CD14-positive monocyte (primary cell): ENCODE measurements at places on chromosomes 3 and 15.

DNA sequence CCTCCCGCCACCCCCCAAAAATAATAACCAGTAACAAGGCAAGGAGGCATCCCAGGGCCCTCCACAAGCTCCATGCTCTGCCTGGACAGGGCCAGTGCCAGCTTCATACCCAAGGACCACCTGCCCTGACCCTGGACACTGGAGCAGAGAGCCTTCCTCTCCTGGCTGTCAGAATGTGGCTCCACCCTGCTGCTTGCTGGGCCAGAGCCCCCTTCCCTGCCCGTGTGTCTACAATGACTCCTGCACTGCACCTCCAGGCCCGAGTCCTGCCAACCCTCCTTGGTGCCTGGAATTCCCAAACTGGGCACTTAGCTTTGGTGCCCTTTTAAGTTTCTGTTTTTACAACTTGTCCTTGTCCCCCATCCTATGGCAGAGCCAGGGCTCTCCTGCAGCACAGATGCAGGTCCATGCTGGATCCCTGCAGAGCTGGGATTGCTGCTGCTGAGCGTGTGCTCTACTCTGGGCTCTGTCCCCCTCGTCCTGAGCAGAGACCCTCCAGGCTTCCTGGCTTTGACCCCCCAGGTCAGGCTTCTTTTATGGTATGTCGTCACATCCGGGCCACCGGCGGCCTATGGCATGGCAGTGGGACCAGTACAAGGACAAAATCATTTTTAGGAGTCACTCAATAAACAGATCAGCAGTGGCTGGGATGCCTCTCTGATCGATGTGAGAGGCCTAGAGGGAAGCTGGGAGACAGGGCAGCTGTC lies 11.4 kb upstream of the SNRPA1 start:
- no peak for DNase-seq

DNA sequence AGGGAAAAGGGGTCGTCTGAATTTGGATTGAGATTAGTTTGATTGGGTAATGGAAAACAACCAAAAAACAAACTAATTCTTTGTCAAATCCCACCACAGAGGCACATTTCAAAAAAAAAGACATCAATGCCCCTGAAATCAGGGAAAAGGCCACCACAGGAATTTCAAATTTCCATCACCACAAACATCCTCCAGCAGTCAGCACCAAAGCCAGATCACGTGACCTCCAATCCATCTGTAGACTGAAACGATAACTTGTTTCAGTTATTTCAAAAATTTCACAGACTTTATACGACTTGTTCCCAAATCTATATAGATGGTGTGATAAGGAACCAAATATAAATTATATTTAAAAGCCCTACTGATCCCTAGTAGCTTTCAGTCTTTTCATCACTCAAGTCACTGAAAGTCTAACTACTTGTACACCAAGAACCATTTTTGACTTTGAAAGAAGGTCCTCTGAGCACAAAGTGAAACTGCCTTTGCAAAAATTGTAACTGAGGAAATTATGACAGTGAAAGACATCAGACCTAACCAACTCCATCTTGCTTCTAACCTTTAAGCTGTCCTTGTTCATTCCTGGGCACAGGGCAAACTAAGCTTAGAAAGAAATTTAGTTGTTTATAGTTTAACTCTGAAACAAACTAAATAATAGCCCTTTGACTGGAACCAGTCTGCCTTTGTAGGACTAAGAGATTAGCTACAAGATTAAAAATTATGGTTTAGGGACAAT lies 48.1 kb upstream of the PLCL2 start:
- no peak for DNase-seq

DNA sequence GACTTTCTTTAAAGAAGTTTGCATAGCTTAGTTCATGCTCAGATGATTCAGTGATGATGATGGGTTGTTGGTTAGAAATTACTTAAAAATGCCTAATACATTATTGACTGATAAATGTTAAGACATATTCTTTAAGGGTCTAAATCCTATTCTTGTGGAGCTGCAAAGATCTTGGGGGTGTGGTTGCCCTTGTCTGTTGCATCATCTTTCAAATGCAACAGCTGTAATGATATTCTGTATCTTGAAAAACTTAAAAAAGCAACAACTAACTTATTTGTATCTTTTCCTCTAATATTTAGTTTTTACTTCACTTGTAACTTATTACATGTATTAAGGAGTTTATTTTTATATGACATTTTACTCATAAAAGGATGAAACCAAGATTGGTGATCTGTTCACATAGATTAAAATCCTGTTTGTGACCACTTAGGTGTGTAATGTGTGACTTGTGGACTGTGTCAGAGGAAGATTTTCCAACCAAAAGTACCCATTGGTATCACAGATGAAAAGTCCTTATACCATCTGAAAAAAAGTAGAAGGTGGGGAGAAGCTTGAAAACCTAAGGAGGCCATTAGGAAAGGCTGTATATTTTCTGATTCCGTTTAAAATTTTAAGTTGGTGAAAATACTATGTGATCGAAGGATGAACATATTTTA lies 142.8 kb downstream of the IGF1R start:
- no peak for DNase-seq

GRCh38 chr3:171283183-171283847 lies 176.9 kb downstream of the TNIK start:
- no peak for DNase-seq

- no peak for DNase-seq
Observed at GRCh38 chr3:86948822-86949221, 42.1 kb downstream of the VGLL3 start.

DNA sequence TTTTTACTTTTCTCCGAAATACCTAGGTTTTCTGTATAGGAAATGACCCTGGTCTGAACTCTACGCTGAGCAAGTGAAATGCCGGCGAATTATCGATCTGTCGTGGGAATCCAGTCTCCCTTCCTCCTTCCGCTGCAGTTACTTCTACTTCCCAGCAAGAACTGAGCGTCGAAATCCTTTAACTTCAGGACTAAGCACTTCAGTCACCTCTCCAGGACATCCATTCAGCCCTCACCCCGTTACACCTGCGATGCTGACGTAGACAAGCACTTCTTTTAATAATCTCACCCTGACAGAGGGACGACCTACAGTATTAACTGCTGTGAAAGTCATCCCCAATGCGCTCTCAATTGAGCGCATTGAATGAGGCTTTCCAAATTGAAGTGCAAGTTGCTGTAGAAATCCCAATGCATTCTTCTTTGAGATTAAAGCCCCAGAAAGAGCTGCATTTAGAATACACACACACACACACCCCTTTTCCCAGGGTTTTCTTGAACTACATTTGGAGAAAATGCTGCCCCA lies 1.3 kb downstream of the TOP2B start:
- DNase-seq = peak; percentile 37

DNA sequence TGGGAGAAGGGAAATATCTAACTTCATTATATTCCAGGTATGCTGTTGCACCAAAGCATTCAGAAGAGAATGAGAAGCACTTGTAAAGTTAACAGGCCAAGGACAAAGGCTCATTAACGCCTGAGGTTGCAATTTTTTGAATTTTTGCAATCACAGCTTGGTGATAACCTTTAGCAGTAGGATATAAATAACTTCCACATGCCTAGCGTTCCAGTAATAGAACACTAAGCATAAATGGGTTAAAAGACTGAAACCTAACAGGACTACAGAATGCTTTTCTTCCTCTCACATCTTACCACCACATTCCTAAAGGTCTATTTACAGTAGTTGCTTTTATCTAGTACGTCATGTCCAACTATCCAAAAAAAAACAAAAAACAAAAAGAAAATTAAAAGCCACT lies 57.4 kb upstream of the IMPG2 start:
- DNase-seq = no peak

- DNase-seq = no peak
Observed at GRCh38 chr15:71572452-71573053, 237.8 kb upstream of the NR2E3 start.

DNA sequence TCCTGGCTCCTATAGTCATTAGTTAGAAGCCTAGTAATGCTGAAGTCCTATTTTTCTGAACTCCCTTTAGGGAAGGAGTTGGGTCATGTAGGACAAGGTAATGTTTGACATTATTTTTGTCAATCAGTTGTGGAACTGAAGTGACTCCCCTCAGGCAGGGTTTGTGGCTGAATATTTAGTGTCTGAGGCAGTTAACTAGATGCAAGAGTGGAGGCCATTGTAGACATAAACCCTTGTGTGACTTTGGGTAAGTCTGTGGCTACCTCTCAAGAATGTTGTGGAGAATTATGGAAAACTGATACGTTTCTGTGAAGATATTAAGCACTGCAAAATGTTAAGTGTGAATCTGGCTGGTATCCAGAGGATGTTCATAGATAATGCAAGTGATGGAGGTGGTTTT lies 125.2 kb upstream of the PHLDB2 start:
- DNase-seq = no peak

- DNase-seq = no peak
Observed at GRCh38 chr3:114445233-114445632, 151.4 kb downstream of the TIGIT start.

DNA sequence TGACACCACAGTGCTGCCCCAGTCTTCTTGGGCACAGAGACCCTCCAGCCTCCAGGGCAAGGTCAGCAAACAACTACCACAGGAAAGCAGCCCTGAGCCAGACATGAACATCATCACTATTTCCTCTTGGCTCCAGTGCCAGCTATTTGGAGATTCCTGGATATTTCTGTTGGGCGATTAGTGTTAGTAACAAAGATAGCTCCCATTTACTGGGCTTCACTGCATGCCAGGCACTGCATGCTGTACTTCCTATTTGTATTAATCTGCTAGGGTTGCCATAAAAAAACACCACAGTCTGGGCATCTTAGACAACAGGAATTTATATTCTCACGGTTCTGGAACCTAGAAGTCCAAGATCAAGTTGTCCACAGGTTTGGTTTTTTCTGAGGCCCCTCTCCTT lies 255.1 kb upstream of the STT3B start:
- no peak for DNase-seq

- no peak for DNase-seq
Observed at GRCh38 chr3:108106031-108106430, 15.2 kb upstream of the CD47 start.

DNA sequence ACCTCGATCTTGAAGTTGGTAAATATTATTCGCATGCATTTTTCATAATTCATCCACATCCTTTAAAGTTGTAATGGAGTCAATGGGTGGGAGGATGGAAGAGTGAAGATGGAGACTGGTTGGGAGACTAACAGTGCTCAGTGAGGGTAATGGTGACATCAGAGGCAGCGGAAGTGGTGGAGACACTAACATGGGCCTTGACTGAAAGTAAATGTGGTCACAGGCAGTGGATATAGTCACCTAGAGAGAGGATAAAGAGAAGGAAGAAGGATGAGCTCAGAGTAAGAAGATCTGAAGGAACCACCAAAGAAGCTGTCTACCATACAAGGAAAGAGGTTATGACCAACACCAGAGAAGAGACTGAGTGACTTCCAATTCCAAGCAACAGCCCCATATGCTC lies 281.6 kb upstream of the STT3B start:
- no peak for DNase-seq

GRCh38 chr3:137325170-137325569 lies 367.4 kb downstream of the IL20RB start:
- DNase-seq = no peak

DNA sequence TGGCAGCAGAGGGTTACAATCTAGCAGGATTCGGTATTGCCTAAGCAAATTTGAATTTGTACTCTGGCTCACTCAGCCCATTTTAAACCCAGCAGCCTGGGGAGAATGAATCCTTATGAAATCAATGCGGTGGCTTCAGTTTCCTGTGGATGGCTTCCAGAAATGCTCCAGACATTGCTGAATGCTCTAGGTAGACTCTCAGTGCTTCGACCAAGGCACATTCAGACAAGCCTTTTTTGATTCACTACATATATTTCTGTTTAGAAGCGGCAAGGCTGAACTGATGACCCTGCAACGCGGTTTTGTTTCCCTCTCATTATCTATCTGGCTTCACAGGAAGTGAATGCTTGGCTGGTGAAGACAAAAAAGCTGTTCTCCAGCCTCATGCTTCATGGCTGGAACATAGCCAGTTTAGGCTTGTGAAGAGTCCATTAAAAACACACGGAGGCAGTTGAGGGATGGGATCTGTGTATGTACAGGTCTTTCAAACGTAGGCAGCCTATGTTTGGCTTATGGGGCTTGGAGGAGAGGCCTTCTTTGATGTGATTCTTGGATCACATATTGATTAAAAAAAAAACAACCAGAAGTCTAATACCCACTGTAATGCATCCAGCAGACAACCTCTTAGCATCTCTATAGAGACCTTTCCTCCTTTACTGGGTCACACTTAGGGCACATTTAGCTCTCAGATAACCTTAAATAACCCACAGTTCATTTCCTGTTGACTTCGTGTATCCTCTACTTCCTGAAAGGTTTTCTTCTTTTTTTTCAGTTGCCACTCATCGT lies 400.2 kb upstream of the TBL1XR1 start:
- DNase-seq = peak; percentile 42

DNA sequence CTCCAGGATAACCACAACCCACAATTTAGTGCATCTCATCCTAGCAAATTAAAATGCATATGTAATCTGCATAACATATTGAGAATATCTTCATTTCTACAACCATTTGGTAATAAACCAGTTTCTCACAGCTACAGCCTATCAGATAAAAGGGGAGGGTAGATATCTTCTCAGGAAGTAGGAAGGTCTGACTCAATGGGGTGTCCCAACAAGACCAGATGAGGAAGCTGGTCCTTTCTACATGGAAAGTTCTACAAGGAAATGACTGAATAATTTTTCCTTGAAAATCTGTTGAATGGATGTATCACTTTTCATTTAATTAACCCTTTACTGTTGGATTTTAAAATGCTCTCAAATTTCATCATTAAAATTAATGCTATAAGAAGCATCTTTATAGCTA lies 17.4 kb upstream of the TMPRSS7 start:
- peak; percentile 33 for DNase-seq

GRCh38 chr15:73357999-73358665 lies 10.6 kb downstream of the HCN4 start:
- no peak for DNase-seq

GRCh38 chr15:81863162-81863561 lies 182.7 kb downstream of the MEX3B start:
- DNase-seq = no peak

- DNase-seq = no peak
Observed at GRCh38 chr3:32200490-32200889, 38.0 kb upstream of the CMTM8 start.

- no peak for DNase-seq
Observed at GRCh38 chr3:114582929-114583328, 289.1 kb downstream of the TIGIT start.

DNA sequence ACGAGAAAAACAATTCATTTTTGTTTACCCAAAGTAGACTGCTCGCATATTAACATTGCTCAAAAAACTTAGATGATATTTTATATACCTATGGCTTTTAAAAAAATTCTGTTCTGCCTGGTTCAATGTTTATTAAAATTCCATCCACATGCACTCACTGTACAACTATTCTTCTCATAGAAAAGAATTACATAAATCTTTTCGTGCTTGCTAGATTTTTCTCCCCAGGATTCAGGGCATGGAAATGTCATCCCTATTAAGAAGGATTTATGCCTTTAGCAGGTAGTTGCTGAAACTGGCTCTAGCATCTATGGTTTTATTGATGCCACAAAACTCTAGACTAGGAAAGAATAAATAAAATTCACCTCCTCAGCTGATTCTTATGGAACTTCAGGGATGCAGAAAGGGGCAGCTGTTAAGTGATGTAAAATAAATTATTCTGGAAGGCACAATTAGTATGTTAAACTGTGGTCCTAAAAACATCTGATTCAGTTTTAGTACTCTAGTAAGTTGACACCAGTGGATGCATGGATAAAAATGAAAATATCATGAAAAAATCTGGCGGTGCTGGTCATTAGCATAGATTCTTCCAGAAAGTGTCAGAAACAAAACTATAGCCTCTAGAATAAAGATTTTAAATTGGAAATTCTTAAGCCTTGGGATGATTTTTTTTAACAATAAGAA lies 41.6 kb downstream of the AAGAB start:
- no peak for DNase-seq

GRCh38 chr3:26247712-26248111 lies 374.9 kb upstream of the LRRC3B start:
- DNase-seq = no peak
